ENCODE measurements at places on chromosomes 11 and 22. TPM values are rescaled to one million over a fixed set of nuclear protein-coding genes. Genes with fewer than 3 reads are reported as not detected.

- no peak for DNase-seq
Measured at GRCh38 chr11:69703453-69703767, 412 bp downstream of the FGF19 start.

DNA sequence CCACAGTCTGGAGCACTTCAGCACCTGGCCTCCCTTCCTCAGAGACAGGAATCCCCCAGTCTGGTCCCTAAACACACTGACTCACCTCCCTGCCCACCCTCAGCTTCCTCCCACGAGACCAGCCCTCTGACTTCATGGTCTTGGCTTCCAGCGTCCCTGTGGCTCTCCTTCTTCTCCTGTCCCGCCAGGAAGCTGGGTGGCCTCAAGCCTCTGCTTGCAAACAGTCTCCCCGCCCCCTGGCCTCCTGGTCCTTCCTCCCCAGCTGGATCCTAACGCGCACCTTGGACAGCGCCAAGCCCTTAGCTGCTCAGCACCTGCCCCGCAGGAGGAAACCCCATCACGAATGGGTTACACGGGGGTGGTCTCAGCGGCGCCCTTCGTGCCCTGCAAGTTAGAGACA, 4.5 kb downstream of the NCF4 start:
- DNase-seq: no peak

DNA sequence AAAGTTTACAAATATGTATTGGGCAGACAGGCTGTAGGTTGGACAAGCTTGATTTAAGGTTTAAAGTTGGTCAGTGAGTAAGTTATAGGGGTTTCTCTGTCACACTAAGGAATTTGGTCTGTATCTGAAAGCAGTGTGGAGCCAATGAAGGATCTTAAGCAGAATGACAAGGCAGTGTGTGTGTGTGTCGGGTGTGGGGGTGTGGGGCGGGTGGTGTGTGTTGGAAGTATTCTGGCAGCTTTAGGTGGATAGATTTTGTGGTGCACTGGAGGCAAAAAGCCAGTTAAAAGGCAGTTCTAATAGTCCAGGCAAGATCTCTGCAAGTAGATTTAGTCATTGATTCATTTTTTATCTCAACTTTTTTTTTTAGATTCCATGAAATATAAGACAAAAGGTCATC, 1006.8 kb upstream of the CCDC90B start:
- no peak for DNase-seq

DNA sequence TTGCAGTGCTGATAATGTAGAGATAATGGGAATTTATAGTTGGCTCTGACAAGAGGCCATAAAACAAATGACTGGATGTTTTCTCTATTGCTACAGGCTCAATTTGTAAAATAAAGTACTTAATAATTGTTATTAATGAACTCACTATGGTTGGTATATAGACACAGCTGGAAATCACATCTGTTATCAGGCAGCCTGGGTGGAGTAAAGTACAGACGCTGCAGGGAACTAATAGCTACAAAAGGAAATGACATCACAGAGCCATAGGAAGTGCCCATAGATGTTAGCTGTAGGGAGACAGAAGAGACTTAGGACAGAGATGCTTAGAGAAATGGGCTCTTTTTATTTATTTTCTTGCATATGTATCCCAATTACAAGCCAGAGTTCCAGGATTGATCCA, 81.0 kb upstream of the SNX19 start:
- DNase-seq: no peak

DNA sequence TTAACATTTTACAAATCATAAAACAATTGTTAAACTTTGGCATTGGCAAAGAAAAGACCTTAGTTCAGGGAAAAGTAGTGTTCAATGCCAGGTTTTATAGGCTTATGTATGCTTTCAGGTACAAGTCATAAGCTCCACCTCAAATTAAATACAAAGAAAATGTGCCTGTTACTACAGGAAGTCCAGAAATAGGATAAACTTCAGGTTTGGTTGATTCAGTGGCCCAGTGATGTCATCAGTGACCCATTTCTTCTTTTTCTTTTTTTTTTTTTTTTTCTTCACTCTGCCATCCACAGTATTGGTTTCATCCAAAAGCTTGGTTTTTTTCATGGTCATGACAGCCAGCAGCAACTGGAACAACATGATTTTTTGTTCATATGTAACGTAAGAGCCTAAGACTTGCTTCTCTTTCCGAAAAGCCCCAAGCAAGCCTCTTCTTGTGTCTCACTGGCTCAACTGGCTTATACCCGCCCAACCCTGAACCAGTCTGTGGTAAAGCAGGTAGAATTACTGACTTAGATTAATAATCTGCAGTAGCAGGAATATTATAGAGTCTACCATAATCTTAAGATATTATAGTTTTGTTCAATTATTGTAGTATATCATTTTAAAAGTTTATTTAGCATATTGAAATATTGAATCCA, 46.2 kb downstream of the TTC17 start:
- no peak for DNase-seq

DNA sequence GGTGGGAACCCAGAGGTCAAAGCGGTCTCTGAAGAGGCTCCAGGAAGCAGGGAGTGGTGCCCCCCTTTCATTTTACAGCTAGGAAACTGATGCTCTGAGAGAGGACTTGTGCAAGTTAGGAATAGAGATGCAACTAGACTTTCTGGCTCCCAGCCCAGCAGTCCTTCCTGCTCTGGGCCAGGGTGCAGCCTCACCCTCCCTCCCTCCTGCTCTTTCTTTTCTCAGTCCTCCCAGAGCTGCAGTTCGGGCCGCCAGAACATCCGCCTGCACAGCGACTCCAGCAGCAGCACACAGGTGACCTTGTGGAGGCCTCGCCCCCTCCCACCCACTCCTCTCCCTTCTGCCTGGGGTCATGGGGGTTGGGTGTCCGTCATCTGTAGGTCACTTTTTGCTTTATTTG, 51.5 kb downstream of the LHFPL7 start:
- DNase-seq: no peak

DNA sequence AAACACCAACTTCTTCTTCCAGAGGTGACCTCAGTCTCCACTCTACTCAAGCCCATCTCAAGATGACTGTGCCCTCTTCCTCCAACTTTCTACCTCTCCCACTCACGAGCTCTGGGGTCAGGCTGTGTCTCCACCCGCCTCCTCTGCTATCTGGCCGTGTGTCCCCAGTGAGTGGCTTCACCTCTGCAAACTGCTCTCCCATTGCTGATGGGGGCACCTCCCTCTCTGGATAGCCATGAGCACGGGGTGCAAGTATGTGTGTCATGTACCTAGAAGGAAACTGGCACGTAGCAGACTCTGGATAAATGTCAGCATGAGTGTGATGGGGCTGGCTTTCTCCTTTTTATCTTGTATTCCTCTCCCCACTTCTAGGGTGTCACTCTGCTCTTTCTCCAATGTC, 18.3 kb upstream of the RAC2 start:
- DNase-seq: no peak

- DNase-seq: no peak
Measured at GRCh38 chr11:78061088-78061920, 2.4 kb upstream of the THRSP start.

DNA sequence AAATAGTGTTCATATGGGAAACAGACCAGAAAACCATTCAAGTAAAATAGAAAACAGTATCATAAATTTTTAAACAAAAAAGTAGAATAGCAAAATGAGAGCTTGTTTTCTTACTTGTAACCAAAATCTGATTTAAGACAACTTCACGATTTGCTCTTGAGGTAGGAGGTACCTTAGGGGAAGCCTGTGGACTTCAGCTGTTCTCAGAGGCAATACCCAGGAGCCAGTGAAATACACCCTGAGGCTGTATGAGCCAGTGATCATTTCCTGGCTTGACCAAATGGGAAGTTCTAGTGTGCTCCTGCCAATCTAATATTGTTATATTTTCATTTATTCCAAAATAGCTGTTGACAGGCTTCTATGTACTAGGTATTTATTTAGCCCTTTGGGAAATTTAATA, 104.8 kb downstream of the ARHGAP42 start:
- no peak for DNase-seq

DNA sequence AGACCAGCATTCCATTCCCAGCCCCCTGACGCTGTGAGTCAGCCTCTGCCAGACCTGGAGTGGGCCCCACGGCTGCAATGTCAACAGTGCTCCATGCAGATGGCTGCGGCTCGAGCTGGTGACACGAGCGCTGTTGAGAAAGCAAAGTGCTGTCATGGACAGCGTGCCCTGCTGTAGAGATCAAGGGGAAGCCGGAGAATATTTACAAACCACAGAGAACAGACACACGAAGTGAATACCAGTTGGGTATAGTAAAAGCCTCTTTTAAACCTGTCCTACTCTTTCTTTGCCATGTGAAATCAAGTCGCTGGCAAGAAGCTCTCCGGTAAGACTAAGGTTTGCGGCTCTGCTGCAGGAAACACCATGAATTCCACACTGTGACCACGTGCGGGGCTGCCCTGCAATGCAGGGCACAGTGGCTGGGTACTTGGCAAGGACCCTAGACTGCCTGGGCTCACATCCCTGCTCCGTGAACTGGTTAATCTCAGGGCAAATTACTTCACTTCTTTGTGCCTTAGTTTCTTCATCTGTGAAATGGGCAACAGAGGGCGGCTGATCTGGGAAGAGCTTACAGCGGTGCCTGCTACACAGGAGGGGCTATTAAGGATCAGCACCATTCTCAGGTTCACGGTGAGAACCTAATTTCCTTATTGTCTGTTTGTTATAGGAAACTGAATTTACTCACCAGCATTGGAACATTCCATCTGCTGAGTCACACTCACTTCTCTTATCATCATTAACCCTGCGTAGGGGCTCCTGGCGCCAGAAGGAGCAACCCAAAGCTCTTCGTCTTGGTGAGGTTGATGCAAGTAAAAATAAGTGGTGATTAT, 27.8 kb upstream of the ELFN2 start:
- DNase-seq: no peak

GRCh38 chr11:125494031-125494360, 2.1 kb downstream of the FEZ1 start:
- no peak for DNase-seq

DNA sequence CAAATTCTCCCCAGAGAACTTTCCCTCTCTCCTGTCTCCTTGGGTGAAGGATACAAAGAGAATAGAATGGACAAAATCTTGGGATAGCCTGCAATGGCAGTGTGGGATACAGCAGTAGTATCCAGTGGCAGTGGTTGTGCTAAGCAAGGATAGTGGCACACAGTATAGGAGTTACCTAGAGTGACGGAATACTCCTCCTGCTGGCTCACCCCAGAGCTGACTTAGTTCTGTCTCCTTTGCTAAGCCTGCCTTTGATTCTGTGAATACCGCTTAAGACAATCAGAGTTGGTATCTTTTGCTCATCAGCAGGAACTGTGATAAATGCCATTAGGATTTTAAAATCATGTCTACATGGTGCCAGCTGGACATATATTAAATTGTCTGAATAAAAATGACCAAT, 404.3 kb downstream of the JRKL start:
- DNase-seq: no peak

DNA sequence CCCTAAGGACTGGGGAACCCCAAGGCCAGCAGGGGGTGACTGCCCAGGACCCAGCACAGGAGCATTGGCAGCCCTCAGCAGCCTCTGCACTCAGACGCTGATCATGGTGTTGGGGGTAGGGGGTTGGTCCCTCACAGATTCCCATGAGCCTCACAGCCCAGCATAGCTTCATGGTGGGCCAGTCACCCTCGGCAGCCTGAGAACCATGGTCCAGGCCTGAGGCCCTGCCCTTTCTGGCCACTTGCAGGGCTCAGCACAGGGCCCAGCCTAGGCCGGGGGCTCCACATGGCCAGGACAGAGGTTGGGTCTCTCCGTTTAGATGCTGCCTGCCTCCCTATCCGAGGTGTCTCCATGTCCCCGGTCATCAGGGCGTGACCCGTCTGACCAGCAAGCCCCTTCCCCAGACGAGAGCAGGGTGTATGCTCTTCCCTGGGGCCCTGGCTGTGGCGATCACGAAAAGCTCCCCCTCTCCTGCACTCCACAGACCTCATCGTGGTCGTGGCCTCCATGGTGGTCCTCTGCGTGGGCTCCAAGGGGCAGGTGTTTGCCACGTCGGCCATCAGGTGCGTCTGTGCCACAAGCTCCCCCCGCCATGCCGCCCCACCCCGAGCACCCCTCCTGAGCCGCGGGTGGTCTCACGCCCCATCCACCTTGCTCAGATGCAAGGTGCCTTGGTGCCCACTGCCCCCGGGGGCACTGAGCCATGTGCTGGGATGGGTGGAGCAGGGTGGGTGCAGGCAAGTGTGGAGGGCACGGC, 126.2 kb downstream of the KCNQ1 start:
- no peak for DNase-seq

GRCh38 chr11:121466063-121466794, 13.5 kb upstream of the SORL1-AS1 start:
- peak; percentile 49 for DNase-seq

- DNase-seq: no peak
Measured at GRCh38 chr11:119081682-119082260, 2.9 kb upstream of the HMBS start.

GRCh38 chr11:1572197-1573076, at the start of gene DUSP8:
Gene DUSP8 (minus strand): TSS chr11:1572271. CDS start chr11:1565826, 6,445 bp downstream.
- DNase-seq: peak; percentile 91

GRCh38 chr11:95324826-95325225, 93.8 kb upstream of the SESN3 start:
- DNase-seq: no peak

DNA sequence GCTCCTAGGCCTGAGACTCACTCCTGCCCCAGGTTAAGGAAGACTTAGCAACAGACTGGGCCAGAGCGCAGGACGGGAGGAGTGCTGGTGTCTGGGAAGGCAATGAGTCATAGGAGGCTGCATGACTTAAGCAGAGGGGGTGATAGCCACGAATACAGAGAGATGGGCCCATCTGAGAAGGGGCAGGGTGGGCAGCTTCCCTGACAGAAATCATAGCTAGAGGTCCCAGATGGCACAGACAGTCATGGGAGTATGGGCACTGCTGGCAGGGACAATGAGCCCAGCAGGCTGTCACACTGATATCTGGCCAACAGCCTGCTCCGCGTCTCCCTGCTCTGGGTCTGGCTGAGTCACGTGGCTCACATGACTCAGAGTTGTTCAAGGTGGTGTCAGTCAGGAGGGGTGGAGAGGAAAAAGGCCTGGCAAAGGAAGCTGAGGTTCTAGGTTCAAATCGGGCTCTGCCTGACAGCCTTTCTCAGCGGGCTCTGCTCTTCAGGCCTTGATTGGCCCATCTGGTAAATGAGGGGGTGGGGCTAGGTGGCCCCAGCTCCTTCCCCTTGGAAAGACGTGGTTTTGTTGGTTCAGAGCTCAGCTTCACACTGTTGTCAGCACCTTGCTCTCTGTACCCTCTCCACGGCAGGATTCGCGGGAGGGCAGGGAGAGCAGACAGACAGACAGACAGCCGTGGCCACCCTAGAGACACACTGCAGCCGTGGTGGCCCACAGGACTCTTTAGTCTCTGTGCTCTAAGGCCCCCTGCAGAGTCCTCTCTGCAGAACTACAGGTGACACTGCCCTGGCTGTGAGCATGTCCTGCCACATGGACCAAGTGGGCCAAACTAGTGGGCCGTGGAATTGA, 47.8 kb downstream of the DBX1 start:
- no peak for DNase-seq

The ALX4 gene
- total RNA-seq: not detected

The MS4A6E gene
- total RNA-seq: not detected

The PRDM10 gene
- total RNA-seq: 19.2 TPM

The KRTAP5-10 gene
- total RNA-seq: not detected

The C11orf86 gene
- total RNA-seq: not detected

The TMEM25 gene
- total RNA-seq: 8.6 TPM

The BSCL2 gene
- 24.2 TPM for total RNA-seq

The HSCB gene
- total RNA-seq: 19.2 TPM

The INSC gene
- 0.49 TPM for total RNA-seq

The DTX4 gene
- 0.28 TPM for total RNA-seq

The APOA5 gene
- total RNA-seq: not detected
